Subcutaneous adipose tissue (tissue), 4 donors: ENCODE measurements at places on chromosomes 7 and 10. TPM values are rescaled to one million over a fixed set of nuclear protein-coding genes. Genes with fewer than 3 reads are reported as not detected.

CTTNBP2 gene
- 15.4 TPM for total RNA-seq

COL13A1 gene
- 0.49 TPM for total RNA-seq

ICA1 gene
- 37.1 TPM for total RNA-seq

IFIT2 gene
- 10.9 TPM for total RNA-seq

GPER1 gene
- total RNA-seq = 4.6 TPM

NME8 gene
- not detected for total RNA-seq

USP54 gene
- total RNA-seq = 14.8 TPM

EPHA1 gene
- 0.94 TPM for total RNA-seq

PAPSS2 gene
- 63.9 TPM for total RNA-seq

PTF1A gene
- not detected for total RNA-seq

ATP6V0A4 gene
- not detected for total RNA-seq

SFTPA1 gene
- total RNA-seq = not detected

SFTPA2 gene
- not detected for total RNA-seq

IL2RA gene
- 0.34 TPM for total RNA-seq

GLI3 gene
- 16.8 TPM for total RNA-seq

CH25H gene
- total RNA-seq = 1.8 TPM

EPO gene
- not detected for total RNA-seq

GPRIN2 gene
- total RNA-seq = not detected

TACC2 gene
- total RNA-seq = 16.1 TPM

ARPC1B gene
- total RNA-seq = 187 TPM

DBF4 gene
- total RNA-seq = 11.4 TPM

MMP21 gene
- 0.51 TPM for total RNA-seq

C10orf95 gene
- not detected for total RNA-seq

IQUB gene
- total RNA-seq = 0.38 TPM

ADAM8 gene
- total RNA-seq = 27.9 TPM

NAT16 gene
- not detected for total RNA-seq

AKR1B1 gene
- 147 TPM for total RNA-seq

TAC1 gene
- total RNA-seq = not detected

TSPAN33 gene
- total RNA-seq = 4.4 TPM

FAM25A gene
- not detected for total RNA-seq

BLOC1S2 gene
- total RNA-seq = 52.9 TPM

HOXA3 gene
- 3.6 TPM for total RNA-seq

NEUROD6 gene
- not detected for total RNA-seq

CPVL gene
- total RNA-seq = 42.9 TPM

SRPK2 gene
- 39.6 TPM for total RNA-seq

CAMK2B gene
- 1.1 TPM for total RNA-seq

ARL5B gene
- 10.0 TPM for total RNA-seq

MYO1G gene
- 7.8 TPM for total RNA-seq

FFAR4 gene
- total RNA-seq = 1.1 TPM

VWA2 gene
- total RNA-seq = not detected

LBX1 gene
- total RNA-seq = not detected

ANKRD61 gene
- total RNA-seq = not detected
